Omental fat pad (tissue), 4 donors: ENCODE measurements at places on chromosomes 16 and 17.
A peak's percentile ranks its signal among the peaks of the same experiment; 100 is the strongest.

DNA sequence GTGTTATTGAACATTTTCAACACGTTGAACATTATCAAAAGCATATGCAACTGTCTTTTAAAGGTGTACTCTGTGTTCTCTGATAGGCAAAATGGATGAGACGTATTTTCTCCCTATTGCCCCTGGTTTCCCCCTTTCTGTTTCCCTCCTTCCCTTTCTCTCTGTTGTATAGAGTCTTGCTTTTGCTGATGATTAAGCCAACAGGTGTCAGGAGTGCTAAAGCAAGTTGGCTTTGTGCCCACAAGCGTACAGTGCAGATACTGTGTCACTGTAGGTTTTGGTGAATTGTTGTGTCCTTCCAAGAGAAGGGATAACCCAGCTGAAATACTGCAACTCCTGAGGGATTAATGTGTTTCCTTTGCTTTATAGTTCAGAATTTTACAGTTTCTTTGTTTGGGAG, 74.4 kb downstream of the COX10 start:
- no peak for DNase-seq

GRCh38 chr17:19410875-19411620, at the start of gene RNF112:
RNF112 (plus strand) TSS chr17:19411232; CDS start chr17:19411409, 177 bp downstream.
- DNase-seq: no peak

GRCh38 chr16:81821436-81822128, 42.5 kb downstream of the PLCG2 start:
- DNase-seq: no peak

DNA sequence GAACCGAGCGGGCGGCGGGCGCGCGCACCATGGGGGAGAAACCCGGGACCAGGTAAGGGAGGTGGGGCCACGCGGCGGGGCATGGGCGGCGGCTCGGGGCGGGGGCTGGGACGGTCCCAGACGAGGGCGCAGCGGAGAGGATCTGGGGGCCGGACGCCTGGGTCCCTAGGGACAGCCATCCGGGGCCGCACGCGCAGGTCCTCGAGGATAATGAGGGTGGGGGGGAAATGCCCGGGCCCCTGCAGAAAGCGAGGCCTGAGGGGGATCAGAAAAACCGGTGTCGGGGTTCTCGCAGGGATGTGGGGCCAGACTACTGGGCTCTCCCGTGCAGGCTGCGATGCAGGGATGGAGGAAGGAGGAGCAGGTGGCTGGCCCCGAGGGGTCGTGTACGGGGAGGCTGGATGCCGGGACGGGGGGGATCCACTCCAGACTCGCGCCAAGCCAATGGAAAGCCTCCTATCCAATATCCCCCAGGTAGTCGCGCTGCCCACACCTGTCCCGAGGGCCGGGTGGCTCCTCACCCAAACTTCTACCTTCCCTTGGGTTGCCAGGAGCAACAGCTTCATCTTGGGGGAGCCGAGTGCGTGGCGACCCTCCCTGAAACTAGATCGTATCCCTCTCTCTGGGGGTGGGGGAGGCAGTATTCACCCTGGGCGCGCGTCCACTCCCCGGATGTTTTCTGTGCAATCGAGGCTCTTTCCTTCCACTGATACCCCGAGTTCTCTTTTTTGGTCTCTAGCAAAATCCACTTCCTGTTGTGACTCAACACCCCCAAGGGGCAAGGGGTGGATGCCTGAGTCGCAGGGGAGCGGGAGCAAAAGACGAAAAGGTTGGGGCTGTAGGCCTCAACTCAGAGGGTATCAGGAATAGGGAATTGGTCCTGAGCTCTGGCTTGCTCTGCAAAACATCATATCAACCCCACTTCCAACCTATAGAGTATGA, 532 bp downstream of the ARRB2 start:
- no peak for DNase-seq

- no peak for DNase-seq
Measured at GRCh38 chr17:1298606-1299005, 19.1 kb downstream of the TRARG1 start.

GRCh38 chr16:77918809-77919707, 103.3 kb upstream of the CLEC3A start:
- no peak for DNase-seq

DNA sequence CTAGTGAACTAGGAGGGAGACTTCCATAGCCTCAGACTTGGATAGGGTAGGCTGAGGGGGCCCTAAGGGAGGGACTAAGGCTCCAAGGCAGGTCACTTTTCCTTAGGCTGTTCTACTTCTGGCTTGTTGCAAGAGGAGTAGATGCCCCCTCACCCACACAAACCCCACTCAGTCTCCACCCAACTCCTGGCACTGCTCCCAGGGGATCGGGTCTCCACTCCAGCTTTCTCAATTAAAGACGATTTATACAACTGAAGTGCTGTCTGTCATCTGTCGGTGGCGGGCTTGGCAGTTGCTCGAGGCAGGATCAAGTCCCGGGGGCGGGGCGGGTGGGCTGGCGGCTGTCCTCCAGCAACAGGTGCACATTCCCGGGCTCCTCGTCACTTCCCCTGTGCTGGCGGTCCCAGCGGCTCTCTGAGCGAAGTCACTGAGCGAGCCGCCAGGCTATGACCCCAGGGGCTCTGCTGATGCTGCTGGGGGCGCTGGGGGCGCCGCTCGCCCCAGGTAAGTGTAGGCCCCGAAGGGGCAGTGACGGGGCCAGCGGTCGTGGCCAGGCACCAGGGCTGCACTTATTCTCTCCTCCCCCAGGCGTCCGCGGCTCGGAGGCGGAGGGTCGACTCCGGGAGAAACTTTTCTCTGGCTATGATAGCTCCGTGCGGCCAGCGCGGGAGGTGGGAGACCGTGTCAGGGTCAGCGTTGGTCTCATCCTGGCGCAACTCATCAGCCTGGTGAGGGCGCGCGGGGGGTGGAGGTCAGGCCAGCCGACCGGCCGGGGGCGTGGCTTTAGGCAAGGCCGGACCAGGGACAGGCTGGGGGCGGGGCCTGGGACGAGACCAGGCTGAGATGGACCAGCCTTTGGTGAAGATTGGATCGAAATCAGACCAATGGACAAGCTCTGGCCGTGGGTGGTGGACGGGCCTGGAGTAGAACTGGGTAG, at the start of gene CHRNB1:
CHRNB1 (plus strand) TSS at position 380 of the 937 bp plus-strand sequence; CDS start at position 447, 67 bp downstream.
- peak; percentile 67 for DNase-seq

DNA sequence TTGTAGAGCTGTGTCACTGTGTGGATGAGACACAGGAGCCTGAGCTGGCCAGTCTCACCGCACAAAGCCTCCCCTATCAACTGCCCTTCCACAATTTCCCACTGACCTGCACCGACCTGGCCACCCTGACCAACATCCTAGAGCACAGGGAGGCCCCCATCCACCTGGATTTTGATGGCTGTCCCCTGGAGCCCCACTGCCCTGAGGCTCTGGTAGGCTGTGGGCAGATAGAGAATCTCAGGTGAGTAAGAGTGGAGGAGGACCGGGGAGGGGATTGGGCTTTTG, 37.4 kb downstream of the NLRC5 start:
- DNase-seq: no peak

DNA sequence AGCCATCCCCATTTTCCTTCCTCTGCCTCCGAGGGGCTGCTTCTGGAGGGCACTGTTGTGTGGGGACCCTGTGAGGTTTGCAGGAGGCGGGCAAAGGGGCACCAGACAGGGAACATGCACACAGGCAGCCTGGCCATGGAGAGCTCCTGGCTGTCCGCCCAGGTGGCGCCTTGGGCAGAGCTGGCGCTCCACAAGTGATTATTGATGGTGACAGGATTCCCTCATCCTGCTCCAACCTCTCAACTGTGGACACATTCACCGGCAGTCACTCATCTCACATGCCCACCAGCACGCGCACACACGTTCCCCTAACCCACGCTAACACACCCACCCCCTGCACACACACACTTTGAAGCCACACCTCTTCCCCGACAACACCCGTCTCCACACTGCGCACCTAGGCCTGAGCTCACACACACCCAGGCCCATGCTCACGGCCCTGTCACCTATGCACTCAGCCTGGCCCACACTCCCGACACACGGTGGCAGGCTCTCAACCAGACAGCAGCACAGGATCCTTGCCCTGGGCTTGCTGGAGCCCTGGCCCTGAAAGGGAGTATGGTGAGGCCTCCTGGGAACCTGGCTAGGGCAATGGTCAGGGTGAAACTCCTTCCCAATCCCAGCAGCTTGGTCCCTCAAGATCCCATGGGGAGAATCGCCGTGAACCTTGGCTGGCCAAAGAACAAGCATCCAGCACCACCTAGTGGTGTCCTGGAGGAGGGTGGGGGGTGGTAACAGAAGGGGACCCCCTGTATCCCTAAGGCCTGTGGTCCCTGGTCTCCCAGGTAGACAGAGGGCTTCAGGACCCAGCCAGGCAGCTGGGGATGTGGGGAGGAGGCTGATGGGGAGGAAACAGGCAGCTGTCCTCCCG, 3.6 kb downstream of the PNMT start:
- no peak for DNase-seq

- DNase-seq: no peak
Measured at GRCh38 chr16:51971184-51971583, 575.8 kb downstream of the TOX3 start.

DNA sequence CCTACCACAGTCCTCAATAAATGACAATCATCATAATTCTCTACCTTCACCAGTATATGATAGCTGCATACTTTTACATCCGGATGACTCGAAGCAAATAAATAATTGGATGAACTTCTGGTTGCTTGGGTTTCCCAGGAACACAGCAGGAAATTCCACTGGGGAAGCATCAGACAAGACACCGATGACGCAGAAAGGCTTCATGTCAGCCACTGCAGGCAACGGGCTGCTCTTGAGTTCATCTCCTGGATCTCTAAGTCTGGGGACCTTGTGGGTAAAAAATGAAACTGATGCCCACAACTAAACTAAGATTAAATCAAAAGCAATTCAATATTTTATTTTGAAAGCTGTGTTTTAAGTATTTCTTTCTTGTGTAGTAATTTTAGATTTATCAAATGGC, 472.1 kb upstream of the C16orf82 start:
- no peak for DNase-seq

GRCh38 chr17:61129267-61130254, 270.1 kb upstream of the TBX2 start:
- DNase-seq: no peak

GRCh38 chr17:29212094-29212631, 32.0 kb upstream of the MYO18A start:
- DNase-seq: no peak

GRCh38 chr17:36544044-36544306, 744 bp upstream of the GGNBP2 start:
- no peak for DNase-seq

DNA sequence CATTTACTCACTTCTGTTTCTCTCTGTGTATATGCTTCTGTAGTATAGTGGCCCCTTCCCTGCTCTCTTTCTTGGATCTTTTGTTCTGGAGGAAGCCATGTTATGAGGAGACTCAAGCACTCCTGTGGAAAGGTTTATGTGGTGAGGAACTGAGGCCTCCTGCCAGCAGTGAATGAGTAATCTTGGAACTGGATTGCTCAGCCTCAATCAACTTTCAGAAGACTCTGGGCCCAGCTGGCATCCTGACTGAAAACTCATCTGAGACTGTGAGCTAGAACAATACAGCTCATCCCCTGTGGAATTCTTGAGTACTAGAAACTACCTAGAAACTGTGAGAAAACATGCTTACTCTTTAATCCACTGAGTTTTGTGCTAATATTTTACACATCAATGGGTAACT, 133.1 kb upstream of the ZKSCAN2 start:
- no peak for DNase-seq

- DNase-seq: no peak
Measured at GRCh38 chr17:2949469-2950044, 113.8 kb downstream of the OR1D5 start.

- peak; percentile 22 for DNase-seq
Measured at GRCh38 chr16:57530104-57530521, 6.3 kb downstream of the CCDC102A start.

- DNase-seq: no peak
Measured at GRCh38 chr17:47270946-47271705, 17.5 kb downstream of the ITGB3 start.

DNA sequence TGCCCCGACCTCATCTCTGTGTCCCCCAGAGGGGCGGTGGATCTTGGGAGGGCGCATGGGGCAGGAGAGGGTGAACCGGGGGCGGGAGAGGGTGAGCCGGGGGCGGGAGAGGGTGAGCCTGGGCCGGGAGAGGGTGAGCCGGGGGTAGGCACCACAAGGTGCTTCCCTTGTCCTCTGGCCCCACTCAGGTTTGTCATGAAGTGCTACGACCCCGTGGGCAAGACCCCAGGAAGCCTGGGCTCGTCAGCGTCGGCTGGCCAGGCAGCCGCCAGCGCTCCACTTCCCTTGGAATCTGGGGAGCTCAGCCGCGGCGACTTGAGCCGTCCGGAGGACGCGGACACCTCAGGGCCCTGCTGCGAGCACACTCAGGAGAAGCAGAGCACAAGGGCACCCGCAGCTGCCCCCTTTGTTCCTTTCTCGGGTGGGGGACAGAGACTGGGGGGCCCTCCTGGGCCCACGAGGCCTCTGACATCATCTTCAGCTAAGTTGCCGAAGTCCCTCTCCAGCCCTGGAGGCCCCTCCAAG, 18.9 kb downstream of the ASPSCR1 start:
- no peak for DNase-seq

GRCh38 chr17:53100126-53100525, 722.6 kb upstream of the KIF2B start:
- no peak for DNase-seq

DNA sequence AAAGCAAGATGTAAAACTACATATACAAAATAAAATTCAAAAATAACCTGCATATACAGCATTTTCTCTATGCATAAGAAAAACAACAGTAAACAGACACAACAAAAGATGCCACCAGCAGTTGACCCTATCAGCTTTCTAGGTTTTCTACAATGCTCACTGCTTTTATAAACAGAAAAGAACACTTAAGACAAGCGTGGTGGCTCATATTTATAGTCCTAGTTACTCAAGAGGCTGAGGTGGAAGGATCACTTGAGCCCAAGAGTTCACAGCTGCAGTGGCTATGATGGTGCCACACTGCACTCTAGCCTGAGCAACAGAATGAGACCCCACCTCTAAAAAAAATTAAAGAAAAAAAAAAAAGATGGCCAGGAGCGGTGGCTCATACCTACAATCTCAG, 46.5 kb upstream of the ATP2A3 start:
- DNase-seq: no peak
